A172 (cell line): ENCODE measurements at places on chromosomes 2 and 18. TPM values are rescaled to one million over a fixed set of nuclear protein-coding genes. Genes with fewer than 3 reads are reported as not detected.

GALNT13 gene
- 0.05 and 0.36 TPM in 2 replicates for total RNA-seq

CRYGD gene
- total RNA-seq, result not detected in 2 replicates

GYPC gene
- total RNA-seq, result 44.7 and 59.0 TPM in 2 replicates

CENPA gene
- total RNA-seq, result 35.8 and 44.3 TPM in 2 replicates
